ENCODE measurements at places on chromosomes 7 and 10.

- DNase-seq: no peak
Measured at GRCh38 chr10:51405580-51406351, 293.6 kb downstream of the CSTF2T start.

DNA sequence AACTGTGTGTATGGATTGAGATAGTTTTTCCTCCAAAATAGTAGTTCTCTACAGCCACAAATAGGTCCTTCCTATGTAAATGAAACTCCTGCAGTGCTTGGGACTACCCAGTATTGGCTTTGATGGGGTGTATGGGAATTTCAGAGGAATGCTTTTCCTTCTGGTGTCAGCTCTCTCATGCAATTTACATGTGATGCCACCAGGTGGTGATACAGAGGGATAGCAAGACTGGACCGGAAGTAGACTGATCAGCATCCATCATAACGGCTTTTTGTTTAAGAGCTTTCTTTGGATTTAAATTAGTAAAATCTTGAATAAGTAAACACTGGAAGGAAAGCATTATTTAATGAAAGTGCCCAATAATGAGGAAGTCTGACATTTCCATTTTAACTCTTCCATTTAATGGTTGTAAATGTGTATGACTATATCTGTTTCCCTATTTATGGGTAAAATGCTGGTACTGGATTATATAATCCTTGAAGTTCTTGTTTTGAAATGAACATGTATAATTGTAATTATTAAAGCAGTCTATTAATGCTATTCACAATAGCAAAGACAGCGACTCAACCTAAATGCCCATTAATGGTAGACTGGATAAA is 22.7 kb downstream of the DYNC1I1 start:
- peak; percentile 33 for DNase-seq

- no peak for DNase-seq
Measured at GRCh38 chr10:33235251-33235884, 99.1 kb downstream of the NRP1 start.

DNA sequence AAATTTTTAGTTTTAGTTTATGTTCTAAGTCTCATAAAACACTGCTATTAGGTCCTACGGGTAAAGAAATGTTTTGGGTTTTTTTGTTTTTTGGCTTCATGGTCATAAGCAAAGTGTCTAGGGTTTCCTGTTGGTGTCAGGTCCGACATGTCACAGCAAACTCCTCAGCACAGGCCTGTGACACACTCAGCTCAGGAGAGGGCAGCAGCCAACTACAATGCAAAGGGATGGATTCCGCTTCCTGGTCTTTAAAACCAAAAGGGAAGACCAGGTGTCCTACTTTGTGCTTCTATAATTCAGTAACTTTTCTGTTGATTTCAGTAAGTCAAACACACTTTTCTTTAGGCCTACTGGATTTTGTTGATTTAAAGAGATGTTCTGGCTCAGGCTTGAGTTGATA is 83.8 kb upstream of the MACROH2A2 start:
- DNase-seq: no peak

- peak; percentile 76 for DNase-seq
Measured at GRCh38 chr7:47147213-47147631, 434.7 kb downstream of the TNS3 start.

- DNase-seq: no peak
Measured at GRCh38 chr10:97974526-97975525, 55.6 kb downstream of the CRTAC1 start.

- DNase-seq: peak; percentile 31
Measured at GRCh38 chr7:88344956-88345832, 38.5 kb upstream of the STEAP4 start.

- no peak for DNase-seq
Measured at GRCh38 chr7:5077740-5078139, 32.1 kb downstream of the RBAK start.

DNA sequence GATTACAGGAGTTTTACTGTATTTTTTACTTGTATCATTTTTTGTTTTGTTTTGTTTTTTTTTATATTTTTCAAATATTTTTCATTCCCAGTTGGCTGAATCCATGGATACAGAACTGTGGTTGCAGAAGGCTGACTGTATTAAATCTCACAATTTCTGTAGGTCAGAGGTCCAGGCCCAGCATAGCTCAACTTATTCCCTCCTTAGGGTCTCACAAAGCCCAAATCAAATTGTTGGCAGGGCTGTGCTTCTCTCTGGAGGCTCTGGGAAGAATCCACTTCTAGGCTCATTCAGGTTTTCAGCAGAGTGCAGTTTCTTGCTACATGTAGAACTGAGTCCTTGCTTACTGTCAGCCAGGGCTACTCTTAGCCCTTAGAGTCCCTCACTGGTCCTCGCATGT is 22.6 kb downstream of the TSPAN14 start:
- no peak for DNase-seq

GRCh38 chr7:153532326-153532725 is 519.9 kb upstream of the DPP6 start:
- DNase-seq: no peak

- DNase-seq: no peak
Measured at GRCh38 chr10:119268428-119268827, 61.1 kb downstream of the GRK5 start.

DNA sequence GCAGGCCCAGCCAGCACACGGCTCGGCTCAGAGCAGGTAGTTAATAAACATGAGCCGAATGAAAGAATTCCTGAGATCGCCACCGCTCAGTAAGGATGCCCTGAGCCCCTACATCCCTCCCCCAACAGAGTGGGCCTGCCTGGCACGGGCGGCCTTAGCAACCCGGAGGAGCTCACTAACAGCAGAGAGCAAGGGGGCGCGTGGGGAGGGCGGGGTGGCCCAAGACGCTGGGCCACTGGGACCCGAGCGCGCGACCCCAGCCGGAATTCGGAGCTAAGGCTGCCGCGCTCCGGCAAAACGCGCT is 403 bp upstream of the ENO4 start:
- no peak for DNase-seq

DNA sequence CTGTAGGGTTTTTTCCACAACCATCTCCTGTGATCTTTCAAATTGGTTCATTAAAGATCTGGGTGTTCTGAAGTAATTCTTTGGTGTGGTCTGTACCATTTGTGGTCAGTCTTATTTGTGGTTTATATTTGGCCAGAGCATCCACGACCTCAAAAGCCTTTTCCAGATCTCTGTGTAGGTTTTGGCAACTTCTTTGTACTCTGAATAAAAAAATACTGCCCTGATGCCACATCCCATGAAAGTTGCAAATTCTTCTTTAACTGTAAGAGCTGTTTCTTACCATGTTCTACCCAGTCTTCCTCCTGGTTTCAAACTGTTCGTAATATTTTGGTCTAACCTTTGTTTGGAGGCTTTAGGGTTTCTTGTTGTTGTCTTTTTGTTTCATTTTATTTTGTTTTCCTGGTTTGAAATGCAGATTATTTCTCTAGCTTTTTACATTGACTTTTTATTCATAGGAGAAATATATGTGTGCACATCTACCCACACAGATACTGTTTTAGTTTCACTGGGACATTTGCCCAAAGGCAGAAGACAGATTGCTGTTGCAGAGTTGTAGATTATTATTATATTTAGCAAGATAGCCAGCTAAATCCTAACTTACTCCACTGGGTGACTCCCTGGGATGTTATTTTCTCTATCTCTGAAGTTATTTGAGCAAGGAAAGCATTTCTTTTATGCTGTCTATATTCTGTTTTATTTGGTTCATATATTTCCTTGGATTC is 123.2 kb upstream of the SAMD8 start:
- no peak for DNase-seq

DNA sequence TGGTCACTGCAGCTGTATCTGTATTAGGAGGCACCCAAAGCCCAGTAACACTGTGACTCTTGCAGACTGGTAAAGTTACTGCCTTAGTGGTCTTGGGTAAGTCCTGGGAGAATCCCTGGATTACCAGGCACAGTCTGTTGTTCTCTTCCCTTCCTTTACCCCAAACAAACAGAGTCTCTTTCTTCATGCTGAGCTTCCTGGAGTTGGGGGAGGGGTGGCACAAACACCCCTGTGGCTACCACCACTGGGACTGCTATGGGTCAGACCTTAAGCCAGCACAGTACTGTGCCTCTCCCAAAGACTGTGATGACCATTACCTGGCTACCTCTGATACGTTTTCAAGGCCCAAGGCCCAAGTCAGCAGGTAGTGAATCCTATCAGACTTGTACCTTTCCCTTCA is 59.9 kb upstream of the FAM3C start:
- no peak for DNase-seq

GRCh38 chr7:53101026-53101425 is 65.6 kb downstream of the POM121L12 start:
- DNase-seq: no peak

GRCh38 chr7:156514851-156515250 is 125.7 kb upstream of the RNF32 start:
- DNase-seq: no peak

- DNase-seq: no peak
Measured at GRCh38 chr10:133342942-133343341, 4.2 kb upstream of the PRAP1 start.

GRCh38 chr10:62025901-62026879 is 124.7 kb downstream of the ARID5B start:
- DNase-seq: peak; percentile 10

DNA sequence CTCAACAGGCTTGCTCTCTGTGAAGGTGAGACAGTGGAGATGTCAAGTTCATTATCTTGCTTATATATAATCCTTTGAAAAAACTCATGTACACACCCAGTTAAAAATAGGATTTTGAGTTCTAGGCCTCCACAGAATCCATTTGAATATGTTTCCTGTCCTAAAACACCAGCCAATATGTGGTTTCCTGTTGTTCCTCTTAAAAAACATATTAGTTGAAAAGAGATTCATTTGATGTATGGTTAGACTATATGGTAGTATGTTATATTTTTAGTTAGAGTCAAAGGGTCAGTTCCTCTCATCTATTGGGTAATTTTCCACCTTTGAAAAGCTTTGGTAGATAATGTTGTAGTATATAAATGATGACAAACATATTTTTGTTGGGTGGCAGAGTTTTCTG is 16.0 kb downstream of the PPP1R9A start:
- no peak for DNase-seq

DNA sequence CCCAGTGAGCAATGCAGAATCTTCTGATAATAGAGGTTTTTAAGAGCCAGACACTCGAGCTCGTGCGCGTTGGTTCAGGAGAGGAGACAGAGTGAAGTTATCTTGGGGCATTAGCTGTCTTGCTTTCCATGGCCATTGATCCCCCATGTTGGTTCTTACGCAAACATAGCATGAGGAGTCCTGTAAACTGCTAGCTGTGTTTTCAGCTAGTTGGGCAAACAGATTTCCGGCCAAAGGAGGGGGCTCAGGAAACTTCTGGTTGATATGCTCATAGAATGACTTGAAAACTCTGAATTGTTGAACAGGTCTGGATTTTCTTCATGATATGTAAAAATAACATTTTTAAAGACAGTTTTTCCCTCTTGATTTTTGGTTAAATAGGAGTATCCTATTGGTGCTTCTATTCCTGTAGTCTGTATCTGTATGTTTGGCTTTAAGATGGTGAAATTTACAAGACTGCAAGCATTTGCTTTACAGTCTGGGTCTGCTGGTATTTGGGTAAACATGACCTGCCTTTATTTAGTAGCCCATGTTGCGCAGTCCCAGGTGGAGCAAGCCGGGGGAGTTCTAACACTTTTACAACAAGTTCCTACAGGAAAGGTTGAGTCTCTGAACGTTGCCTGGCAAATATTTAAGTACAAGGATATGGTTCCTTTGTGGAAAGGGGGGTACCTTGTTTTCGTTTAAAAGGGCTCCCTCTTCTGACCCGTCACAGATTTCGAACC is 218.4 kb upstream of the KCND2 start:
- DNase-seq: no peak

GRCh38 chr10:97518301-97519043 is 19.7 kb downstream of the UBTD1 start:
- peak; percentile 39 for DNase-seq

GRCh38 chr7:30914596-30914995 is 2.9 kb downstream of the AQP1 start:
- no peak for DNase-seq

- DNase-seq: no peak
Measured at GRCh38 chr10:33708561-33708960, 374.1 kb upstream of the NRP1 start.

DNA sequence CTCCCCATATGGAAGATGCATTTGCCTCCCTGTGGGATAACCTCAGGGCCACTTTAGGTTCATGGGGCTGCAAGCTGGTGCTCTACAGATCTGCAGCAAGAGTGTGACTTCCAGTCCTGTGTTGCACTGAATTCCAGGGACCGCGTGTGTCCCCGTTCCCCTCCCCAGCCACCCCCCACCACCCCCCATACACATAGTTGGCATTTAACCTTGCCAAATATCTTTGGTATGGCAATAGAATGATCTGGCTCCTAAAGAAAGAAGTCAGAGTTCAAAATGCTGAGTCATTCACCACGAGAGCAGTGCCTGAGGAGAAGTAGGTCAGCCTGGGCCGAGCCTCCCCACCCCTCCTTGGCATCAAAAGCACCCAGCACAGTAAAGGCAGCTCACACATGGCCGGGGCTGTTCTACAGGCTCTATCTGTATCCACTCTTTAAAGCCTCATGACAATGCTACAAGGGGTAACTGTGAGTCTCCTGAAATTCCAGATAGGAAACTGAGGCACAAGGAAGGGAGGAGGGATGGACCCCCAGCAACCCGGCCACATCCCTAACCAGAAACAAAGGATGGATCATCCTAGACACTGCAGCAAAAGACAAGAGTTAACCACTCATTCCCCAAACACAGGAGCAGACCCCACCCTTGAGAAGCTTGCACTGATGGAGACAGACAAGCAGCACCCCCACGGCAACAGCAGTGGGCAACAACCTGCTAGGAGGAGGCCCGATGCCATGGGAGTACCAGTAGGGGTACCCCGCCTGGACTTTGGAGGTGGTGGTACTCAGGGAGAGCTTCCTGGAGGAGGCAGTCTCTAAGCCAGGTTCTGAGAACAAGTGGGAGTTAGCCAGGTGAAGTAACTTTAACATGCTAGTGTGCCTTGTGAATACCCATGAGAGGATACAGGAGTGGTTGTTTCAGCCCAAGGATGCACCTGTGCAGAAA is 70.3 kb upstream of the NANOS1 start:
- DNase-seq: no peak

GRCh38 chr7:14924398-14924797 is 21.8 kb upstream of the DGKB start:
- peak; percentile 9 for DNase-seq

DNA sequence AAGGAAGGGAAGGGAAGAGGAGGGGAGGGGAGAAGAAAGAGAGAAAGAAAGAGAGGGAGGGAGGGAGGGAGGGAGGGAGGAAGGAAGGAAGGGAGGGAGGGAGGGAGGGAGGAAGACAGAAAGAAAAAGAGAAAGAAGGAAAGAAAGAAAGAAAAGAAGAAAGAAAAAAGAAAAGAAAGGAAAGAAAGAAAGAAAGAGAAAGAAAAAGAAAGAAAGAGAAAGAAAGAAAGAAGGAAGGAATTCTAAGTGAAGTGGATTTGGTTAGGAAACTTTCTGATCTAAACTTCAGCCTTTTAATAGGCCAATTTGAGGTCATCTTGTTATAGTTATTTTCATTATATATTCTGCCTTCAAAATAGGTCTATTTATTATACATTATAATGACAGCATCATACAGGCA is 4.3 kb downstream of the CAV2 start:
- DNase-seq: no peak

All from kidney glomerular epithelial cell (primary cell).